ENCODE measurements at places on chromosomes 16 and 17.

DNA sequence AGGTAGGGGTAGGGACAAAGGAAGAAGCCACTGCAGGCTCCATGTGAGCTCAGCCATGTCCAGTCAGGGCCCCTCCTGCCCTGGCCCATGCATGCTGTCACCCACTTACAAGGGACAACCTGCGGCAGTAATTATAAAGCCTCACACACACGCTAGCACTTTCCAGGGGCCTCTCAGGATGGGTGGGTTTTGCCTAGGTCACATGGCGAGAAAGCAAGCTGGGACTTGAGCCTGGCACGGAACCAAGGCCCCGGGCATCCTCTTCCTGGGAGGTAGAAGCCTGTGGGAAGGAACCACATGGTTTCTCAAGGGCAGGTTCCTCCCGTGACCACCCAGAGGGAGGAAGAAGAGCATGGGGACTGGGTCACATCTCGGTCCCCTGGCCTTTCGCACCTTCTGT, 7.0 kb downstream of the ZNF319 start:
- no peak overlapping the region for H3K27ac ChIP-seq
- H3K4me3 ChIP-seq, result no peak overlapping the region
- no peaks in the 10 kb centered on the region for H3K36me3 ChIP-seq

GRCh38 chr17:67051837-67052236, 7.5 kb downstream of the CACNG1 start:
- H3K4me1 ChIP-seq, result no peaks in the 10 kb centered on the region
- H3K4me3 ChIP-seq, result no peak overlapping the region
- H3K27ac ChIP-seq, result no peak overlapping the region
- H3K27me3 ChIP-seq, result no peaks in the 10 kb centered on the region
- DNase-seq, result no peak

GRCh38 chr16:2362218-2362617, 21.7 kb upstream of the ABCA3 start:
- H3K27me3 ChIP-seq, result peaks cover 2% of the 10 kb centered on the region
- no peak for DNase-seq
- H3K36me3 ChIP-seq, result no peaks in the 10 kb centered on the region
- H3K4me1 ChIP-seq, result peaks cover 9% of the 10 kb centered on the region

DNA sequence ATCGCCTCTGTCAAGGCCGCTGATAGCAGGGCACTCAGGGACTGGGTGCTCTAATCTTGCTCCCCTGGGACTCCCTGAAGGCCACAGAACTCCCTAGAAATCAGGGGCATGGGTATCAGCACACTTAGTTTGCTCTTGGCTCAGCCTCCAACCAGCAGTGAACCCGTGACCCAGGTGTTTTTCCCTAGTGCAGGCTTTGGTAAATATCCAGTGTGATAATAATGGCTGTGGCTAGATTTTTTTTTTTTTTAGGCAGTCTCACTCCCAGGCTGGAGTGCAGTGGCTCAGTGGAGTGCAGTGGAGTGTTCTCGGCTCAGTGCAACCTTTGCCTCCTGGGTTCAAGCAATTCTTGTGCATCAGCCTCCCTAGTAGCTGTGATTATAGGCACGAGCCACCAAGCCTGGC, 10.3 kb downstream of the NUPR1 start:
- H3K36me3 ChIP-seq, result no peaks in the 10 kb centered on the region
- no peak overlapping the region for H3K4me3 ChIP-seq
- H3K27me3 ChIP-seq, result no peaks in the 10 kb centered on the region
- H3K4me1 ChIP-seq, result no peaks in the 10 kb centered on the region
- no peak for DNase-seq

DNA sequence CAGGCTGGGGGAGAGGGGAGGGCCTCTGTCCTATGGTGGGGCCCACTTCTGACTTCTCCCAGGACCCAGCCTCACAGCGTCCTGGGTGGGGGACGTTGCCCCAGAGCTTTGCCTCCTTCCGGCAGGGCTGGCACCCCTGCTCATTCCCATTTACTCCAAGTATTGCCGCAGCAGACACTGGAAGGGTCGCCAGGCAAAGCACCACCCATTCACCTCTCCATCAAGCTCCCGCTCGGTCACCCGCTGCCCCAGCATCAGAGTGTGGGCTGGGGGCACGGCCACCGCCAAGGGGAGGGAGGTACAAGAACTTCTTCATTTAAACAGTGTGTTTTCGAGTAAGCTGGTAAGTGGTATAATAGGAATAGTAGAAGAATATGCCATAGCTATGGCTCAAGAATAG, 52.8 kb upstream of the GNG13 start:
- no peaks in the 10 kb centered on the region for H3K4me1 ChIP-seq
- no peak overlapping the region for H3K4me3 ChIP-seq
- H3K27ac ChIP-seq, result no peak overlapping the region
- H3K27me3 ChIP-seq, result no peaks in the 10 kb centered on the region
- H3K36me3 ChIP-seq, result no peaks in the 10 kb centered on the region

DNA sequence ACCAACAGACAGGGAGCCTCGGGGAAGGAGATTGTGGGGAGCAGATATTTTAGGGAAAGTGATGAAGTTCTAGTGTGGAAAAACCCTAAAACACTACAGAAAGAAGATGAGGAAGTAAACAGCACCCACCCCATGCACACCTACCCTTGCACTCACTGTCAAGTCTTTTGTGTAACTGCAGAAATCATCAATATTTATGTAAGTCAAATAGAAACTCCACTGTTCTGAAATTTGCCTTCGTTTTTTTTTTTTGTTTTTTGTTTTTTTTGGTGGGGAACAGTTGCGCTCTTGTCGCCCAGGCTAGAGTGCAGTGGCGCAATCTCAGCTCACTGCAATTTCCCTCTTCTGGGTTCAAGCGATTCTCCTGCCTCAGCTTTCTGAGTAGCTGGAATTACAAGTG, 273.4 kb downstream of the CPPED1 start:
- no peak overlapping the region for H3K27ac ChIP-seq
- DNase-seq, result no peak
- no peaks in the 10 kb centered on the region for H3K4me1 ChIP-seq
- no peaks in the 10 kb centered on the region for H3K36me3 ChIP-seq

DNA sequence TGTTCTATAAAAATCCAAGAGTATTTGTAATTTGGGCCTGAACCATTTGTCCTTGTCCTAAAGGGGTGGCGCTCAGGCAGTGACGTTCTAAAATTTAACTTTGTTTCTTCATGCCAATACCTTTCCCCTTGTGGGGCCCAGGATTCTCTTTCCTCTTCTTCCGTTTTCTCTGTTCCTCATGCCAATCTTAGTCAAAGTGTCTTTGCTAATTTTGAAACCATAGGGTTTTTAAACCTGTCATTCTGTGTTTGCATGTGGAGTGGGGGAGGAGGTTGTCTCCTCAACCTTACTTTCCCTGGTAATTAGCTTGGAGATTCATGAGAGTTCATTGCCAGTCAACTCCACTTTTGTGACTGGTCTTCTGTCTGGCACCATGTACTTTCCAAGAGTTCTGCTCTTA, 337.1 kb downstream of the MAF start:
- no peak overlapping the region for H3K4me3 ChIP-seq
- H3K36me3 ChIP-seq, result no peaks in the 10 kb centered on the region
- DNase-seq, result no peak
- no peak overlapping the region for H3K27ac ChIP-seq
- no peaks in the 10 kb centered on the region for H3K27me3 ChIP-seq

GRCh38 chr17:66098040-66098439, 93.9 kb downstream of the CEP112 start:
- no peak overlapping the region for H3K4me3 ChIP-seq
- no peak overlapping the region for H3K27ac ChIP-seq
- H3K36me3 ChIP-seq, result no peaks in the 10 kb centered on the region
- H3K4me1 ChIP-seq, result no peaks in the 10 kb centered on the region
- H3K27me3 ChIP-seq, result no peaks in the 10 kb centered on the region

All from common myeloid progenitor, CD34-positive (primary cell).